ENCODE measurements at places on chromosomes 7 and 10.
A peak's percentile ranks its signal among the peaks of the same experiment; 100 is the strongest.

- peaks cover 21% of the 10 kb centered on the region for H3K4me1 ChIP-seq
- no peak for DNase-seq
- H3K27ac ChIP-seq = no peak overlapping the region
These were observed 42.6 kb upstream of the ANAPC16 start for GRCh38 chr10:72173262-72173618.

DNA sequence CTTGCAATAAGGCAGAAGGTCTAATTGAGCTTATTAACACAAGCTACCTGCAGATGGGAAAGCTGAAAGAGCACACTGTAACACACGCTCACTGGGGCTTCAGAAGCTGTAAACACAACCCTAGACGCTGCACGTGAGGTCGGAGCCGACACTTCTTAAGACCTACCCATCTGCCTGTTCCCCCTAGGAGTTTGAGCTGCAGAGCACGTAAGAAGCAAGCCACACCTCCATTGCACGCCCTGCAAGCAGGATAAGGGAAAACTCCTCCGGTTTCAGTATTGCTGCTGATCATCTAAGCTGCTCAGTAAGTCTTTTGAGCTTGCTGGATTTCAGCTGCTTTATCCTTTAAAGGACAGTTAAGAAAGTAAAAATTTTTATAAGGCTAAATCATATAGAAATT, 244.0 kb upstream of the ZWINT start:
- H3K27me3 ChIP-seq = peaks cover 7% of the 10 kb centered on the region
- no peaks in the 10 kb centered on the region for H3K4me1 ChIP-seq
- no peak for DNase-seq
- H3K36me3 ChIP-seq = no peaks in the 10 kb centered on the region
- H3K4me3 ChIP-seq = no peak overlapping the region

DNA sequence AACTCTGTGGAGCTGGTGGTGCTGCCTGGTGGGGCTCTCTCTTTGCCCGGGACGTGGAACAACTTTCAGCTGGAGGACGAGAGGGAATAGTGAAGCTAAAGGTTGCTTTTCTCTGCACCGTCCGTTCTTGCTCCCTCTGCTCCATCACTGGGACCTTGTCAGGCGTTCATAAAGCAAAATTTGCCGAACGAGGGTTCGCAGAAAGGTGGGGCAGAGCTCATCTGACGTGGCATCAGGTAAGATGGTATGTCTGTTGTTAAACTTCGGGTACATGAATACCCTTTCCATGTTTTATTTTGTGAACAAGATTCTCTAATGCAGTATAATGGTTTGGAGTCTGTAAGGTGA, 416 bp downstream of the BBS9 start:
- peaks cover 23% of the 10 kb centered on the region for H3K4me1 ChIP-seq
- no peak for DNase-seq
- no peaks in the 10 kb centered on the region for H3K36me3 ChIP-seq
- peak overlapping the region; percentile 98 for H3K4me3 ChIP-seq
- H3K27ac ChIP-seq = peak overlapping the region; percentile 82

DNA sequence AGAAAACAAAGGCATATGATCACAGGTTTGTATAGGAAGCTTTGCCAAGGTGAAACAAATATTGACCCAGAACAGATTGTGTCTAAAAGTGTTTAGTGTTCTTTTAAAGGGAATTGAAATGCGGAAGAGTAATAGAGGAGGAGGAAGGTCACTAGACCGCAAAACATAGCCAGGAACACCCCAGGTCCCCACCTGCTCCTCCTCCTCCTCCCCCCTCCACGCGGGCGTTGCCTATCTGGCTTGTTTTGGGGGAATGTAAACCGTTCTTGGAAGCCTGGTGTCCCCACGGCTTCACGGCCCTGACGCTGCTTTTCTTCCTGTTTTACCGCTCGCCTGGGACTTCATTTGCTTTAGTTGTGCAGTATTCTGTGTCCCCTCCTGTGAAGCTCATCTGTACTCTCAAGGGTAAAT, 81.0 kb upstream of the PFKP start:
- H3K4me3 ChIP-seq = no peak overlapping the region
- no peak for DNase-seq
- H3K4me1 ChIP-seq = peaks cover 21% of the 10 kb centered on the region
- no peaks in the 10 kb centered on the region for H3K27me3 ChIP-seq
- H3K27ac ChIP-seq = no peak overlapping the region

DNA sequence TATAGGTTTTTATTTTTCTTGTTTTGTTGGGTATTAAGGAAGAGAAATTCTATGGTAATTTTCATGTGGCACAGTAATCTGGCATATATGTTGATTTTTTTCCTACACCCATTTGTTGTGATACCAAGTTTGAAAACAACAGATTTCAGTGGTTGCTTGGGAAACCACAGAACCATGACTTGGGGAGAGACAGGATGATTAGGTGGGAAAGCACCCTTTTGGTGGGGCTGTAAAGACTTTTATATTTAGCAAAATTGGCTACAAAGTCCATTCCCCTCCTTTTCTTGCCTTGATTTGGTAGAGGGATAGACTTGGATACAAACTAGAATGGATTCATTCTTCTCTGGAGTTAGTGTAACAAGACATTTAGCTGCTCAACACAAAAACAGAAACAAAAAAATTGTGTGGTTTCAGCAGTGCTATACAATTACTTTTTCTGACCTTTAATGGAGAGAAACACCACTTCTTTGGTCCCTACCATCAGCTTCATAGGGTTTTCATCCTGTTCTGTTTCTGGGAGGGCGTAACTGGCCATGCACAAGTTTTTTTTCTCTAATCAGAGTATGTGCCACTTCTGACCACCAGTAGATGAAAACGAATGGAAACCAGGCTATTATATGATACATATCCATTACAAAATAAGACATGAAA, 52.7 kb downstream of the FIGNL1 start:
- H3K4me1 ChIP-seq = no peaks in the 10 kb centered on the region
- H3K4me3 ChIP-seq = no peak overlapping the region
- DNase-seq = no peak
- H3K27me3 ChIP-seq = peaks cover 48% of the 10 kb centered on the region
- no peaks in the 10 kb centered on the region for H3K36me3 ChIP-seq

DNA sequence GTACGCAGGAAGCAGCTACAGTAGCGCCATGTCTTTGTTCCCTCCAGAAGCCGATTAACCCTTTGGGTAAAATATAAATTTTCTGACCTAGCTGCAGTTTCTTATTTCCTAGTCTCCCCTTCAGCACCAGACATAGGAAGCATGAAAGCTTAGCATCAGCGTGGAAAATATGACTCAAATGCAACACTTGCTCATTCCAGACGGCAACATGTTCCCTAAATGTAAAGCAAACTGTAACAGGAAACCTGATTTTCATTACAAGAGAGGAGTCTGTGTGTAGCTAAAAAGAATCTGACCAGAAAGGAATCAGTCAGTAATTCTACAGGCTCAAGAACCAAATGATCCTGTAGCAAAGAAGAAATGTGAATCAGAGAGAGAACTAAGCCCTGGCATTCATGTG, 219.2 kb downstream of the C7orf25 start:
- peaks cover 6% of the 10 kb centered on the region for H3K27me3 ChIP-seq
- H3K4me3 ChIP-seq = no peak overlapping the region
- DNase-seq = no peak
- H3K4me1 ChIP-seq = peaks cover 28% of the 10 kb centered on the region
- H3K36me3 ChIP-seq = no peaks in the 10 kb centered on the region

GRCh38 chr7:138900035-138900828, 81.0 kb downstream of the KIAA1549 start:
- H3K36me3 ChIP-seq = peaks cover 14% of the 10 kb centered on the region
- H3K4me3 ChIP-seq = no peak overlapping the region
- no peak for DNase-seq
- no peak overlapping the region for H3K27ac ChIP-seq
- H3K4me1 ChIP-seq = peaks cover 14% of the 10 kb centered on the region
- no peaks in the 10 kb centered on the region for H3K27me3 ChIP-seq

DNA sequence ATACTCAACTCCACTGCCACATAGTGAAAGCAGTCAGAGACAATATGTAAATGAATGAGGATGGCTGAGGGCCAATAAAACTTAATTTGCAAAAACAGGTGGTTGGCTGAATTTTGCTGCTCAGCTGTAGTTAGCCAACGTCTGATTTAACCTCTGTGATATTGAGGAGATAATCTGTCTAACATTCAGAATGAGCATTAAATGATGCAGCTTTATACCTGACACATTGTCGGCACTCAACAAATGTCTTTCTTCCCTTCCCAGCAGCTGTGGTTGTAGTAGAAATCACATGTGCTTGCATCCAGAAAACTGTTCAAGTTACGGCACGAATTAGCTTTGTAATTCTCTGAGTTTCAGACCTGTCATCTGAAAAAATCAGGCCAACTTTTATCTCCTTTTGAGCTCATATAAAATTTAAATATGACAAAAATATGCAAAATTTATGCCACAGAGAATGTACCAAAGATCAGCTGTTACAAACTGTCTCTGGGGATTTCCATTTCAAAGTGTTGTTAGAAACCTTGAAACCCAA, 1239.7 kb downstream of the GATA3 start:
- no peak for DNase-seq
- no peak overlapping the region for H3K4me3 ChIP-seq
- no peaks in the 10 kb centered on the region for H3K36me3 ChIP-seq
- no peak overlapping the region for H3K27ac ChIP-seq
- no peaks in the 10 kb centered on the region for H3K4me1 ChIP-seq
- H3K27me3 ChIP-seq = peaks cover 15% of the 10 kb centered on the region

DNA sequence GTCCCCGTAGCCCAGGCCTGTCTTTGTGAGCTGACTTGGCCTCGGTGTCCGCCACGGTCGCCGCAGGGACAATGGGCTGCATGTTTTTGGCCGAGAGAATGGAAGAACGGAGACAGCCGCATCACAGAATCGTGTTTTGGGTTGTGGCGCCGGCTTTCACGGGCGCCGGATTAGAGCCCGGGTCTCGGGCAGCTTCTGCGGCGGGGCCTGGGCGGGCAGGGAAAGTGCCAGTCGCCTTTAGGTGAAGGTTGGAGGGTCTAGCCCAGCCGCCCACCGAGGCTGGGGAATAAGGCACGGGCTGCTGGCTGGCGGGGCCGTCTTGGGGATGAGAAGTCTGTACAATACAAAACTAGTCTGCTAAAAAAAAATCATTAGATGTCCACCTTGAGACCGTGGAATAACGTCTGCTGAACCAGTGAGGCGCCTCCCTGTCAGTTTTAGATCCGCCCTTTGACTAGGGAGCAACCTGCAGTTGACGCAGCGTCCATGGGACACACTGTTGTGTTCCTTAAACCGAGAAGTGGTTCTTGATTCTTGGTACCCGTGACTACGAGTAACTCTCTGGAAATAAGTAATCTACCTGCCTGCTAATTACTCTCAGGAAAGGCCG, 577 bp downstream of the DNAJB9 start:
- peaks cover 49% of the 10 kb centered on the region for H3K4me1 ChIP-seq
- no peaks in the 10 kb centered on the region for H3K27me3 ChIP-seq
- peak overlapping the region; percentile 98 for H3K4me3 ChIP-seq
- DNase-seq = no peak
- peaks cover 10% of the 10 kb centered on the region for H3K36me3 ChIP-seq

DNA sequence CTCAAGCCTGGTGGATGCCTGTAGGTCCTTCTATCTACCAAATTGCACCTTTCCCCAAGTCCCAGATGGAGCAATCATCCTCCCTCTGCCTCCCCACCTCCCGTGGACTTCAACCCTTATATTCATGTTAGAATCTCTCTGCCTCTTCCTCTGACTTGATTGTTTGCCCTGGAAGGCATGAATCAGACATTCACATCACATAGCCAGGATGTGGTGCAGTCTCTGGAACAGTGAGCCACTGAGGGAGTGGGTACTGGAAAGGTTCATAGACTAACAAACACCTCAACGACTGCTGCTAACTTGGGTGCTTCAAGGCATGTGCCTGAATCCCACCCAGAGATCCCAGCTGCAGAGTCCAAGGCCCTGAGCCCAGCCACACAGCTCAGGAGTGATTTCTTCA, 494.0 kb downstream of the TNS3 start:
- no peaks in the 10 kb centered on the region for H3K27me3 ChIP-seq
- no peak overlapping the region for H3K4me3 ChIP-seq
- no peaks in the 10 kb centered on the region for H3K36me3 ChIP-seq
- DNase-seq = no peak

GRCh38 chr7:122972056-122972455, 23.4 kb downstream of the TAS2R16 start:
- no peak overlapping the region for H3K4me3 ChIP-seq
- no peaks in the 10 kb centered on the region for H3K36me3 ChIP-seq
- no peak for DNase-seq
- H3K4me1 ChIP-seq = no peaks in the 10 kb centered on the region

DNA sequence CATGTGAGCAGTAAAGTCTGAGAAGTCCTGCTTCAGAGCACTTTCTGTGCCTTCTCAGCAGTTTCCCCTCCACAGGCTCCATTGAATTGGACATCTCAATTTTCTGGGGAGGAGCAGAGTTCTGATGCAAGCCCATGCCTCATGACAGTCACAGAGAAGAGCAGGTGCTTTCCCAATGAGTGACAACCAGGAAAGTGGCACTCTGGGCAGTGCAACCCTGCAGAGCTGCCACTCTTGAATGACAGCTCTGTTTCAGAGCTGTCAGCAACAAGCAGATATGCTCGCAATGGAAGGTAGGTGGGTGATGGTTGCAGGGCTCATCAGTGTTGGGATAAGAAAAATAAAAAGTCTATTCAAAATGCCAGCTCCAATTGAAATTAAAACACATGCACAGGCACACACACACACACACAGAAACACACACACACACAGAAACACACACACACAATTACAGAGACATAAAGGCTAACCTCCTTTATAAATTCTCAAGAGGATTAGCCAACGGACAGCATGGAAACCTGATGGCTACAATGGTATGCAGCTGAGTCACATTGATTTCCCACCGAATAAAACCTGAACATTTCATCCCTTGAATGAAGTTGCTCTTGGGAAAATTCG, 50.5 kb downstream of the C10orf67 start:
- H3K4me3 ChIP-seq = no peak overlapping the region
- H3K27ac ChIP-seq = no peak overlapping the region
- peaks cover 44% of the 10 kb centered on the region for H3K27me3 ChIP-seq
- no peaks in the 10 kb centered on the region for H3K4me1 ChIP-seq
- no peaks in the 10 kb centered on the region for H3K36me3 ChIP-seq
- no peak for DNase-seq

- no peaks in the 10 kb centered on the region for H3K36me3 ChIP-seq
- no peak for DNase-seq
- H3K4me3 ChIP-seq = no peak overlapping the region
- peak overlapping the region; percentile 92 for H3K27ac ChIP-seq
- peaks cover 28% of the 10 kb centered on the region for H3K4me1 ChIP-seq
These were observed 58.2 kb downstream of the YKT6 start for GRCh38 chr7:44258865-44259546.

- DNase-seq = no peak
- H3K36me3 ChIP-seq = no peaks in the 10 kb centered on the region
- H3K4me3 ChIP-seq = no peak overlapping the region
- H3K27ac ChIP-seq = no peak overlapping the region
- no peaks in the 10 kb centered on the region for H3K4me1 ChIP-seq
These were observed 8.4 kb upstream of the C10orf71 start for GRCh38 chr10:49290607-49291006.

DNA sequence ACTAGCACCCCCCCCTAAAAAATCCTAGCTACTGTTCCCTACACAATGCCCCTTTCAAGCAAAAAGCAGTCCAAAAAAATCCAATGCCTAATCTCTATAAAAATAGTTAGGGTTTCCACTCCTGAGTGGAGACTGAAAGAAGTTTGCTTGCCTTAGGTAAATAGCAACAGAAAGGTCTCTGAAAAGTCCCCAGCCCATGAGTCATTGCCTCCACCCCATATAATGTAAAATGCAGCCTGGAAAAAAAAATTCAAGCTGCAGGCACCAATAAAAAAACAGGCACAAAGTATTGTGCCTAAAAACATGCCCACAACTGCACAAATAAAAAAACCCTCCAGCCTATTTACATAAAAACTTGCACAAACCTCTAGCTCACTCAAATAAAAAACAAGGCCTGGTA, 47.5 kb downstream of the ZNF680 start:
- H3K27ac ChIP-seq = no peak overlapping the region
- no peak for DNase-seq
- H3K4me3 ChIP-seq = no peak overlapping the region
- H3K4me1 ChIP-seq = peaks cover 12% of the 10 kb centered on the region
- peaks cover 36% of the 10 kb centered on the region for H3K36me3 ChIP-seq
